Esophagus mucosa (tissue), 1 donor: ENCODE measurements at places on chromosomes 16 and 17. TPM values are rescaled to one million over a fixed set of nuclear protein-coding genes. Genes with fewer than 3 reads are reported as not detected.

SNAI3 gene
- total RNA-seq = 0.28 TPM

SSTR5 gene
- total RNA-seq = not detected

CD300E gene
- 0.12 TPM for total RNA-seq

C1QTNF8 gene
- not detected for total RNA-seq

KDM6B gene
- 16.7 TPM for total RNA-seq

DPEP3 gene
- total RNA-seq = 0.08 TPM

CD300A gene
- total RNA-seq = 0.64 TPM

SEZ6L2 gene
- 2.9 TPM for total RNA-seq

CCDC92B gene
- total RNA-seq = 0.68 TPM
